ENCODE measurements at places on chromosomes 6 and 20. TPM values are rescaled to one million over a fixed set of nuclear protein-coding genes. Genes with fewer than 3 reads are reported as not detected.

SMAP1 gene
- total RNA-seq = 22.5 TPM

FNDC11 gene
- total RNA-seq = 0.19 TPM

RNF39 gene
- not detected for total RNA-seq

IPCEF1 gene
- total RNA-seq = 4.0 TPM

PCSK2 gene
- 0.32 TPM for total RNA-seq

ANGPT4 gene
- total RNA-seq = 1.1 TPM

GRCh38 chr20:50648651-50649050 is 42.7 kb downstream of the RIPOR3 start:
- DNase-seq = no peak

DNA sequence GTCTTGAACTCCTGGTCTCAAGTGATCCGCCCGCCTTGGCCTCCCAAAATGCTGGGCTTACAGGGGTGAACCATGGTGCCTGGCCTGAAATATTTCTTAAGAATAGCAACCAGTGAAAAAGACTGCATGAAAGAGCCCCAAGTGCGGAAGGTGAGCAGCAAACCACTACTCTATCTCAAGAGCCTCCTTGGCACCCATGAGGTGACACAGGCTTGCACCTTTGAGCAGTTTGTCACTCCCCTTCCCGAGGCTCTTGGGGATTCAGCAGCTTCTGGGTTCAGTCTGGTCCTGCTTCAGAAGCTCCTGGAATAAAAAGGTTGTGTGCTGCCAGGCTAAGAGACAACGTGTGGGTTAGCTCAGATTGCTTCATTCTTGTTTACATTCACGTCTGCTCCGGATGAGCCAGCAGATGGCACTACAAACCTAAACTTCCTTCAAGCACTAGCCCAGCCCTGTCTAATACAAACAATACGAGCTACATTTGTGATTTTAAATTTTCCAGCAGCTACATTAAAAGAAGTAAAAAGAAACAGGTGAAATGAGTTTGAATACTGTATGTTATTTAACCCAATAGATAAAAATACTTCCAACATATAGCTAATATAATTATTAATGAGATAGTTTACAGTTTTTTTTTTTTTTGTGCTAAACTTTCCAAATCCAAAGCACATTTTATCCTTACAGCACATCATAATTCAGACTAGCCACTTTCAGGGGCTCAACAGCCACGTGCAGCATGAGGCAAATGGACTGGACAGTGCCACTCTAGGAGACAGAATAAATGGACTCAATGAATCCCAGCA is 46.2 kb downstream of the GJA10 start:
- no peak for DNase-seq

GRCh38 chr6:149236589-149236988 is 80.9 kb upstream of the TAB2 start:
- DNase-seq = no peak

- no peak for DNase-seq
Measured at GRCh38 chr20:14915356-14915755, 577.9 kb upstream of the FLRT3 start.

DNA sequence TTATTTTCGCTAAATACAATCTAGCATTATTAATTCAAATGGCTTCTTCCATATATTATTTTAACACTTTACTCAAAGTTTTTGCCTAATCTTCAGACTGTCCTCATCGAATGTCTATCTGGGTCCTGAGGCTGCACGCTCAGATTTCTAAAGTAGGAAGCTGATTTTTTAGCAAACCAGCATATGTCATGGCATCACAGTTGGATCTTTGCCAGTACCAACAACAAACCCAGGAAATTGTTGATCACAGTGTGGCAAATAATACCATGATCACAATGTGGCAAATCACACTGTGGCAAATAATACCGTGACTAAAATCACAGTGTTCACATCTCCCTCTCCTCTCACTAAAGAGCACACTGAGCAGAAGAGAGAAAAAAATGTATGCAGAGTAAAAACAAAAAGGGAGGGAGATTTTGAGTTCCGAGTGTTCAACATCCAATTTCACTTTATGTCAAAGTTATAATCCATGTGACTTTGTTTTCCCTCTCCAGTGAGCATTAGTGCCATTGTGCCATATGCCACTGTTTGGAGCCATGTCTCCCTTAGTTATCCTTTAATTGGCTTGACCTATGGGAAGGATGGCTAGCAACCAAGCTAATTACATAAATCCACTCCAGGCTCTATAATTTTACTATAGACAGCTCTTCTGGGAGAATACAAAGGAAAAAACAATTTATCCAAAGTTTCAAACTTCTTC is 1059.6 kb downstream of the HACE1 start:
- no peak for DNase-seq

DNA sequence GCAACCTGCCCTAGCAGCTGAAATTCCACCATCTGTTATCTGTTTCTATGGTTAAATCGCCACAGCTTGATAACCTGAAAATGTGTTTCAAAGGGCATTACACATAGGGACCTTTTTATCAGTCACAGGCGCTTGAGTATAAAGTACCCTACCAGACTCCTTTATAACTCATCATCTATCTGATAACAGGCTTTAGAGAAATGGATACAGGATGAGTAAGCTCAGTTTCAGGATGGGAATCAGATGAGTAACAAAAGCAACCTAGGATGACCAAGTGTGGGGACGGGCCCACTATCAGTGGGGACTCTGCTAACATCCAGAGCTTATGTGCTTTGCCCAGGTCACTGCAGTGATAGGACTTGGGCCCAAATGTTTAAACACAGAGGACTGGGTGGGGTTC is 75.6 kb downstream of the PRND start:
- no peak for DNase-seq

DNA sequence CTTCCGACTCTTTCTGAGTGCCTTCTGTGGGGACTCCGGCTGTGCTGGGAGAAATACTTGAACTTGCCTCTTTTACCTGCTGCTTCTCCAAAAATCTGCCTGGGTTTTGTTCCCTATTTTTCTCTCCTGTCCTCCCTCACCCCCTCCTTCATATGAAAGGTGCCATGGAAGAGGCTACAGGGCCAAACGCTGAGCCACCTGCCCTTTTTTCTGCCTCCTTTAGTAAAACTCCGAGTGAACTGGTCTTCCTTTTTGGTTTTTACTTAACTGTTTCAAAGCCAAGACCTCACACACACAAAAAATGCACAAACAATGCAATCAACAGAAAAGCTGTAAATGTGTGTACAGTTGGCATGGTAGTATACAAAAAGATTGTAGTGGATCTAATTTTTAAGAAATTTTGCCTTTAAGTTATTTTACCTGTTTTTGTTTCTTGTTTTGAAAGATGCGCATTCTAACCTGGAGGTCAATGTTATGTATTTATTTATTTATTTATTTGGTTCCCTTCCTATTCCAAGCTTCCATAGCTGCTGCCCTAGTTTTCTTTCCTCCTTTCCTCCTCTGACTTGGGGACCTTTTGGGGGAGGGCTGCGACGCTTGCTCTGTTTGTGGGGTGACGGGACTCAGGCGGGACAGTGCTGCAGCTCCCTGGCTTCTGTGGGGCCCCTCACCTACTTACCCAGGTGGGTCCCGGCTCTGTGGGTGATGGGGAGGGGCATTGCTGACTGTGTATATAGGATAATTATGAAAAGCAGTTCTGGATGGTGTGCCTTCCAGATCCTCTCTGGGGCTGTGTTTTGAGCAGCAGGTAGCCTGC is 4.8 kb downstream of the PIM1 start:
- no peak for DNase-seq

DNA sequence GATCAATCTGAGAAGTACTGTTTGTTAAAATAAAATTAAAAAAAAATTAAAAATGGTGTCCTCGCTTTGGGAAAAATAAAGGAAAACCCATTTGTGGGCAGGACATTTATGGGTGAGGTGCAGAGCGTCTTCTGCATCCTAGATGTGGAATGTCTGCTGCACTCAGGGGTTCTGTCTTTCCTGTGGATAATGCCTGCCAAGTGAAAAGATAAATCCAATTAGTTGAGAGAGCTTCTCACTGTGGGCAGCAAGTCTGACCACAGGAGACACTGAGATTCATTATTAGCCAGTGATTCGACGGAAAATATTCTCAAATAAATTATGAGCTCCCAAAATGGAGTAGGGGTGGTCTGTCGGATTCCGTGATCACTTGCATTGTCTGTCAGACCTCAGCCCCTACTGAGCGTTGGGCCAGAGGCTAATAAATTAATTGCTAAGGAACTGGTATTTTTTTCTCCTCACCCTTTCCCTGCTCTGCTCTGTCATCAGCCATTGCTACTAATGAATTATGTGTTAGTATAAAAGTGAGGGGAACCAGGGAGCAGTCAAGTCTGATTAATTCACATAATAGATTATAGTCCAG is 10.0 kb downstream of the GMPR start:
- DNase-seq = no peak

- DNase-seq = no peak
Measured at GRCh38 chr6:46626228-46626909, 26.2 kb downstream of the CYP39A1 start.

- no peak for DNase-seq
Measured at GRCh38 chr6:39453956-39454524, 131.5 kb upstream of the KCNK16 start.

- DNase-seq = no peak
Measured at GRCh38 chr20:24630486-24631172, 161.2 kb downstream of the SYNDIG1 start.

All from posterior vena cava (tissue), 2 donors.